ENCODE measurements at places on chromosomes 4 and X. TPM values are rescaled to one million over a fixed set of nuclear protein-coding genes. Genes with fewer than 3 reads are reported as not detected.

- ATAC-seq = no peak
Measured at GRCh38 chr4:7381221-7381889, 53.4 kb downstream of the PSAPL1 start.

DNA sequence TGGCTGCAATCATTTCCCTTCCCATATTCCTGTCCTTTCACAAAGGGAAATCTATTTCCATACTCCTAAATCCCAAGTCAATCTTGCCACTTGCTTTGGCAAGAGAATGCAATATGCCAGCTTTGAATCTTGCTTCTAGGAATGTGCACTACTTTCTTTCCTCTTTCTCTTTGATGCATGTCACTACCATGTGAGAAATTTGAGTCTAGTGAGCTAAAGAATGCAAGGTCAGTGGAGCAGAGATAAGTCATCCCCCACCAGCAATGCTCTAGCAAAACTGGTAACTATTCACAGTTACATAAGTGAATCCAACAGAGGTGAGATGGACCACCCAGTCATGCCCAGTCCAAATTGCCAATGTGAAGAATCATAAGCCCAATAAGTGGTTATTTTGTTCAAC is 910.4 kb downstream of the RAB28 start:
- ATAC-seq = no peak

DNA sequence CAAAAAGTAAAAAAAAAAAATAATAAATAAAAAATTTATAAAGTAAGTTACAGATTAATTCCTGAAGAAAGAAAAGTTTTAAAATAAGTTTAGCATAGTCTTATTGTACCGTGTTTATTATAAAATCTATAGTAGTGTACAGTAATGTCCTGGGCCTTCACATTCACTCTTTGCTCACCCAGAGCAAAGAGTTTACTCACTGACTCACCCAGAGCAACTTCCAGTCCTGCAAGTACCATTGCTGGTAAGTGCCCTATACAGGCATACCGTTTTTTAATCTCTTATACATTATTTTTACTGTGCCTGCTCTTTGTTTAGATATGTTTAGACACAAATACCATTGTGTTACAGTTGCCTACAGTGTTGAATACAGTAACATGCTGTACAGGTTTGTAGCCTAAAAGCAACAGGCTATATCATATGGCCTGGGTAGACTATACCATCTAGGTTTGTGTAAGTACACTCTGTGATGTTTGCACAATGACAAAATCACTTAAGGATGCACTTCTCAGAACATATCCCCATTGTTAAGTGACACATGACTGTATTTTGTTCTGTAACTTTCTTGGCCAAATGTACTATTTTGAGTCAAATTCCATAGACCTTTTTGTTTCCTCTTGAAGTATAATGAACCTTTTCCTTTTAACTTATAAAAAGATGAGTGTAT is 199.0 kb upstream of the NUDT6 start:
- no peak for ATAC-seq

The NKX6-1 gene
- not detected for total RNA-seq

DNA sequence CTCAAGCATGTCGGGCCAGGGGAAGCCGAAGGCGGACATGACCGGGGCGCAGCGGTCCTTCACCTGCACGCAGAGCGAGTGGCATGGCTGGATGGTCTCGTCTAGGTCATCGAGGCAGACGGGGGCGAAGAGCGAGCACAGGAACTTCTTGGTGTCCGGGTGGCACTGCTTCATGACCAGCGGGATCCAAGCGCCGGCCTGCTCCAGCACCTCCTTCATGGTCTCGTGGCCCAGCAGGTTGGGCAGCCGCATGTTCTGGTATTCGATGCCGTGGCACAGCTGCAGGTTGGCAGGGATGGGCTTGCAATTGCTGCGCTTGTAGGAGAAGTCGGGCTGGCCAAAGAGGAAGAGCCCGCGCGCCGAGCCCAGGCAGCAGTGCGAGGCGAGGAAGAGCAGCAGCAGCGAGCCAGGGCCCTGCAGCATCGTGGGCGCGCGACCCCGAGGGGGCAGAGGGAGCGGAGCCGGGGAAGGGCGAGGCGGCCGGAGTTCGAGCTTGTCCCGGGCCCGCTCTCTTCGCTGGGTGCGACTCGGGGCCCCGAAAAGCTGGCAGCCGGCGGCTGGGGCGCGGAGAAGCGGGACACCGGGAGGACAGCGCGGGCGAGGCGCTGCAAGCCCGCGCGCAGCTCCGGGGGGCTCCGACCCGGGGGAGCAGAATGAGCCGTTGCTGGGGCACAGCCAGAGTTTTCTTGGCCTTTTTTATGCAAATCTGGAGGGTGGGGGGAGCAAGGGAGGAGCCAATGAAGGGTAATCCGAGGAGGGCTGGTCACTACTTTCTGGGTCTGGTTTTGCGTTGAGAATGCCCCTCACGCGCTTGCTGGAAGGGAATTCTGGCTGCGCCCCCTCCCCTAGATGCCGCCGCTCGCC is at the start of gene SFRP2:
Gene SFRP2, minus strand, starts transcription at position 671 of the 864 bp plus-strand sequence. Its CDS starts 248 bp downstream, at position 423.
- ATAC-seq = no peak

DNA sequence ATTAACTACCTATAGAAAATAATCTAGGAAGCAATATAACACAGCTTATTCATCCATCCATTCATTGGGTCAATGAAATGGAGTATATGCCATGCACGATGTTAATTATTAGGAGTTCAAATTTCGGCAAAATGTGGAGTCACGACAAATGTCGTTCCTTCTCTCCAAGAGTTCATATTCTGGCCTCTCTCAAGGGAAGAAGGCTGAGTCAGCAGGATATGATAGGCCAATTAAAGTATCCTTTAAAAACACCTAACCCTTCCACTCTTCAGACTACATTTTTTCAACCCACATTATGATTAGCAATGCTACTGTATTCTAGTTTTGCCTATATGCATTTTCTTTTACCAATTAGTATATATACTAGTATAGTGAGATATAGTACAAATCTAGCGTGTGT is 163.1 kb downstream of the LARP7 start:
- no peak for ATAC-seq

- no peak for ATAC-seq
Measured at GRCh38 chrX:11421805-11422524, 128.8 kb downstream of the AMELX start.

The USO1 gene
- 66.0 TPM for total RNA-seq

DNA sequence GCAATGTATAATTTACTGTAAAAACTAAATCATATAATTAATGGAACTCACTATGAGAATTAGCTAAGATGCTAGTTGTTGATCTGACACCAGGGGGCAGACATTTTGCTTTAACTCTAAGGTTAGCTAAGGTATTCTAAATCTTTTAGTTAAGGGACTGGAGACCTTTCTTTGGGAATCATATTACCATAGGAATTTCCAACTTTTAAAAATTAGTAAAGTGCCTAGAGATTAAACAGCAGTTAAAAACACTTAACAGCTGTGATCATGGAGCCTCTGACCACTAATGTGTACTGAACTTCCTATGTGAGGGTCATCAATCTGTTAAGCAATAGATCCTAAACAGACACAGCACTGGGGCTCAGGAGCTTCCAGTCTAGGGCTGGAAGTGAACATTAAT is 226.6 kb downstream of the NSUN7 start:
- ATAC-seq = no peak

DNA sequence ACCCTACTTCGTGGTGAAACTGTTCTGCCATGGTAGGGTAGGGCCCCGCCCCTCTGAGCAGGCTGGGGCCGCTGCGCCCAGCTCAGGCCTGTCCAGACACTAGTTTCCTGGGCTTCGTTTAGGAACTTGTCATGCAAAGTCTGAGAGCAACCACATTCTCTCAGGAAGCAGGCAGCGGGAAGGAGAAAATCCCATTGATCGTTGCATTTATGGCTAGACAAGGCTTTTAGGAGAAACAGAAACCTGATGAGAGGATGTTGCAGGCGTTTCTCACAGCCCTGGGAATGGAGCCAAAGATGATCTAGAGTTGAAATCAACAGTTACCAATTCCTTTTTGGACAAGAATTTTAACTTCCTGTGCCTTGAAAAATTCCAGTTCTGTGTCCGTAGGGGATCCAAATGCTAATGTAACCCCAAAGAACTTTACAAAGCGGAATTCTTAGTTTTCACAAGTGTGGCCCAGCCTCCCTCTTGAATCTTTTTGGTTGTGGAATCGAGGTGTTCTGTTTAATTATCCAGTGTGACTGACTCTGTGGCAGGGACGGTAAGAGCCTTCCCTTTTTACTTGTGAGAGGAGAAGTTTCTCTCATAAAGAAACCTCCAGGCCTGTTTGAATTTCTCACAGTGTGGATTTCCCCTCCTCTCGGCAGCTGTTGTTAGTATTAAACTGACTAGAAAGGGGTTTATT is 4.5 kb upstream of the CXCL9 start:
- ATAC-seq = peak; percentile 64
